Glutamatergic neuron (in vitro differentiated cells): ENCODE measurements at places on chromosomes 12 and 14.

DNA sequence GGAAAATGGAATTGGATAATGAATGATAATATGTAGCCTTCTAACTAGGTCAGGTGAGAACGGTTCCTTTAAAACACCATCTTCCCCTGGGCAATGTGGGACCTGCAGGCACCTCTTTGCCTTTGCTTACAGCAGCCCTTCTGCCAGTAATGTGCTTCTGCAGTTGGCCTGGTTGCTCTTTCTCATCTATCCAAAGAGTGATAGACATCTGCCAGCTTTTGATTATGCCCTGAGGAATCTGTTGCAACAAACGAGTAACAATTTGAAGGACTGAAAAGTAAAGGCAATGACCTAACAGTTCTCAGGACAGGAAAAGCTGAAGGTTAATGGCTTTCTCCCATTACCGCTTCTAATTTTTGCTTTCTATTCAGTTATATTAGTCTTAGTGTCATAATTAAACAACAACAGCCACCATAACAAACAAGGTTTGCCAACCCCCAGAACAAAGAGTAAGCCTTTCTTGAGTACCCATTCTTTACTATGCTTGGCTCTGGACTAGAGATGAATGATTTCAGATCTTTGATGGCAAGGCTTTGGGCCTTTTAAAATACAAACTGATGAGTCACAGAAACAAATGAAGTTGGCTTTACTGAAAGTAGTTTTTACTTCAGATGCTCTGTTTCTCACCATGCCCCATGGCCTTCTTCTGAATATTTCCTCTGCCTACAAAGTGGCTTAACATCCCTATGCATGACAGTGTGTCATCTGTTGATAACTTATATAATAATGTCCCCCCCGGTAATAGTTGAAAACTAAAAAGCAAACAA lies 76.1 kb upstream of the KRR1 start:
- DNase-seq, result no peak

DNA sequence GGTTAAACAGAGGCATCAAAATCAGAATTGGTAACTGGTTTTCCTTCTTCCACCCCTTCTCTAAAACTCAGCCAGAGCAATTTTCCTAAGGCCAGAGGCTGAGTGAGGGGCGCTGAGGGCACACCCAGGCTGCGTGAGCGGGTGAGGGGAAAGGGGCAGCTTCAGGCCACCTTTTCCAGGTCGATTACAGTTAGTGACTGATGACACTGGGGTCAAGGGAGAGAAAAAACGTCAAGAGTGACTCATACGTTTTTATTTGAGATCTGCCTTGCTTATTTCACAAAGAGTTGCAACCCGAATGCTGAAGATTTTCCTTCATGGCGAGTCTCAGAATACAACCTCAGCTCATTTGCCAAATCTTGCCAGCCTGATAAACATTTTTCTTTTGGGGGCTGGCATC lies 46.7 kb upstream of the EVL start:
- no peak for DNase-seq

GRCh38 chr12:76432733-76433132 lies 84.5 kb upstream of the BBS10 start:
- no peak for DNase-seq

- DNase-seq, result no peak
Observed at GRCh38 chr12:9808504-9808903, 18.8 kb upstream of the KLRF1 start.

- peak; percentile 99 for DNase-seq
Observed at GRCh38 chr14:21437063-21437901, 18.6 kb downstream of the CHD8 start.

DNA sequence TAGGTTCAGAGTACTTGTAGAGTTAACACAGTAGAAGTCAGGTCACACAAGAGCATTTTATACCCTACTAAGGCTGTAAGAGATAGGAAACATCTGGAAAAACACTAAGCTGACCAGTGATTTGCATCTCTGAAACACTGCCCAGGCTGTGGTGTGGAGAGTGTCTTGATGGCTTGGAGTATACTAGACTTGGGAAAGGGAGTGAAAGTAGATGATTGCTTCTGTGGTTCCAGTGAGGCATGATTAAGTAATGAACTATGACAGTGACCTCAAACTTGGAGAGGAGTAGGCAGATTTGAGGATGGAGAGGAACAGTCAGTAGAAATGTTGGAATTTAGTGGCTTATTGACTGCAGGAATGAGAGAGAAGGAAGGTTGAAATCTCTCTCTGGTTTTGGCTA lies 201.2 kb downstream of the FLRT2 start:
- DNase-seq, result no peak

DNA sequence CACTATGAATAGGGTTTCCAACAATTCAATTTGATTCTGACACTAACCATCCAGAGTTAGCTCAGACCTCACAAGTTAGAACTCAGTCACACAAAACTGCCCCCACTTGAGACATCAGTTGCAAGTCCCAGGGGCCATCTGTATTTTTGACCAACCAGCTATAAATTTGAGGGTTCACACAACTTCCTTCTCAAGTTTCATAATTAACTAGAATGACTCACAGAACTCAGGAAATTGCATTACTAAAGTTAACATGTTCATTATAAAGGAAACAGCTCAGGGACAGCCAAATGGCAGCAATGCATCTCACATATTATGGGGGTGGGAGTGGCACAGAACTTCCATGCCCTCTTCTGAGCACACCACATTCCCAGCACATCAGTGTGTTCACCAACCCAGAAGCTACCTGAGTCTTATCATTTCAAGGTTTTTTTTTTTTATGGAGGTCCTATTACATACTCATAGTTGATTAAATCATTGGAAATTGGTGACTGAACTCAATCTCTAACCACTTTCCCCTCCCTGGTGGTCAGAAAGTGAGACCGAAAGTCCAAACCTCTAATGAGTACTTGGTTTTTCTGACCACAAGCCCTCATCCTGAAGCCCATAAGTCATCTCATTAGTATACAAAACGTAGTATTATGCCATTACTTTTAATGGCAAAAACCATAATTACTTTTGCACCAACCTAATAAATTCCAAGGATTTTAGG lies 1721.5 kb upstream of the SEL1L start:
- DNase-seq, result no peak
